ENCODE measurements at places on chromosomes 3 and 15. TPM values are rescaled to one million over a fixed set of nuclear protein-coding genes. Genes with fewer than 3 reads are reported as not detected.
A peak's percentile ranks its signal among the peaks of the same experiment; 100 is the strongest.

DNA sequence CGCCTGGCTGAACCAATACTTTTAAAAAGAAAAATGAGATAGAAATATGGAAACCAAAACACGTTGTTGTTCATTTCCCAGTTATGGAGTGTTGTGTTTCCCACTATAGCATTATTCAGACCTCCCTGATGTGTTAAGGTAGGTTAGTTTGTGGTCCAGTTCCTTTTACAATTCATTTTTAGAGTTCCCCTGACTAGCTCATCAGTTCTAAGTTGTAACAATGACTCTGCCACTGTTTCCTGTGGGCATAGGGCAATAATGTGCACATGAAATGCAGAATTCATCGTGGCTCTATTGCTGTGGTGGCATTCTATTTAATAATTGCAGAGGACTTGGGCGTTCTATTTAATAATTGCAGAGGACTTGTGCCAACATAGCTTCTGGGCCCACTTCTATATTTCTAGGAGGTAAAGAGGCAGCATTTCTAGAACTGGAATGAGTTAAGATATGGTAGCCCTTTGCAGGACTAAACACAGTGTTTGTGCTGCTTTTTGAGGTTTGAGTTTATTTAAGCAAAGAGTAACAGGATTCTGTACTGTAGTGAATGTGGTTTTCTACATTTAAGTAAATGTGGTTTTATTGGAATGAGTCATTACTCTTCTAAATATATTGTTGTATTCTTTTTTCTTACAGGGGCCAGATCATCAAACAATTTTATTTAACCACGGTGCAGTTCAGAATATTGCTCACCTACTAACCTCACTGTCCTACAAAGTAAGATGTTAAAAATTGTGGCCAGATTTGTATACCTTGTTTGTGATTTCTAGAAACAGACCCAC is 47.5 kb downstream of the ARMC8 start:
- peak; percentile 28 for DNase-seq

GRCh38 chr3:133941415-133941821 is 45.7 kb upstream of the RAB6B start:
- DNase-seq = no peak

DNA sequence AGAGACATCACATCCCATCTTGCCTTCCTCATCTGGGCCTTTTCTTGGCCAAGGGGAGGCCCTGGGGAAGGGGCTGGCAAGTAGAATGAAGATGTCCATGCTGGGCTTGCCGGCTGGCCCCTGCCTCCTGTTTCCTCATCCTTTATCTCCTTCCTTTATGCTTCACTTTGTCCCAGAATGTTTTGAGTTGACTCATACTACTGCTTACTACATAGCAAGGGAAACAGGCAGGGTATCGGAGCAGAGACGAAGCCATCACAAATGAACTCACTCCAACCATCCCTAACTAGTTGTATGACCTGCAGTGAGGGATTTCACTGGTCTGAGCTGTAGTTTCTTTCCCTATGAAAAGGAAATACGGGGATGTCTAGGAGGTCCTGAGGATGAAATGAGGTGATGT is 66.0 kb downstream of the CHDH start:
- no peak for DNase-seq

- no peak for DNase-seq
Measured at GRCh38 chr3:12963231-12963896, 109.9 kb downstream of the IQSEC1 start.

DNA sequence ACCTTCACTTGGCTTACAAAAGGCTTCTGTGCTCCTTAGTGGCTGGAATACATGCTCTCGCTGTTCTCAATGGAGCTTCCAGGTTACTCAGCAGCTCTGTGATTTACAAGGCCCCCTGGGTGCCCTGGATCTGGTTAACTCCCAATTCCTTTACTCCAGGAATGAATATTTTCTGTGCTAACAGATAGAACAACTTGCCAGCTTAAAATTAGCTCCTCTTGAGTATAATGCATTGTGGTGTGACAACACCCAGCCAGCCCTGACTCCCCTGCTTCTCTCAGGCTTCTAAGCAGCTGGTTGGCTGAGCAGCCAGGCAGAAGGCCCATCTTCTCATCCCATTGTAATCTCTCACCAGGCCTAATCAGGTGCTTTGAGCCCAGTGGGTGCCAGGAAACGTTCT is 246.4 kb downstream of the ALCAM start:
- DNase-seq = no peak

DNA sequence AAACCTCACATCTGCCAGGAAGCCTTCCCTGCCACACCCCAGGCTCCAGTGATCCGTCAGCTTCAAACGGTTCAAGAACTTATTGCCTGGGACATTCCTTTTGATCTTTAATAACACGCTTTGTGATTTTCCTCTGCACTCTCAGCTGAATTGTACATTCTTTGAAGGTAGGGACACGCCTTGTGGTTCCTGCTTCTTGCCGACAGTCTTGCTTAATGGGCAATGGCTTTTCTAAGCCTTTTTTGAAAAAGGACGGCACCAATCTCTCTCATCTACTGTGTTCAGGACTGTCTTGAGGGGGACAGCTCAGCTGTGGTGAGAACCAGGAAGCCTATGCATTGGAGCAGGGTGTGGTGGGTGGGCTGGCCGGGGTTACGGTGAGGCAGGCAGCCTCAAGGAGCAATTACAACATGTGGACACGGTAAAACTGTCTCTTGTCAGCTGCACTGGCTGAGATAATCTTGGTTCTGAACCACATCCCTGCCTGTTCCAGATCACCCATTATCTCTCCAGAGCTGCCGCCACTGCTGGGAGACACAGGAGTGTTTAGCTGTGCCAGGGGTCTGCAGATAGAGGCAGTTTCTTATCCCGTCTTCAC is 46.0 kb upstream of the GLCE start:
- no peak for DNase-seq

DNA sequence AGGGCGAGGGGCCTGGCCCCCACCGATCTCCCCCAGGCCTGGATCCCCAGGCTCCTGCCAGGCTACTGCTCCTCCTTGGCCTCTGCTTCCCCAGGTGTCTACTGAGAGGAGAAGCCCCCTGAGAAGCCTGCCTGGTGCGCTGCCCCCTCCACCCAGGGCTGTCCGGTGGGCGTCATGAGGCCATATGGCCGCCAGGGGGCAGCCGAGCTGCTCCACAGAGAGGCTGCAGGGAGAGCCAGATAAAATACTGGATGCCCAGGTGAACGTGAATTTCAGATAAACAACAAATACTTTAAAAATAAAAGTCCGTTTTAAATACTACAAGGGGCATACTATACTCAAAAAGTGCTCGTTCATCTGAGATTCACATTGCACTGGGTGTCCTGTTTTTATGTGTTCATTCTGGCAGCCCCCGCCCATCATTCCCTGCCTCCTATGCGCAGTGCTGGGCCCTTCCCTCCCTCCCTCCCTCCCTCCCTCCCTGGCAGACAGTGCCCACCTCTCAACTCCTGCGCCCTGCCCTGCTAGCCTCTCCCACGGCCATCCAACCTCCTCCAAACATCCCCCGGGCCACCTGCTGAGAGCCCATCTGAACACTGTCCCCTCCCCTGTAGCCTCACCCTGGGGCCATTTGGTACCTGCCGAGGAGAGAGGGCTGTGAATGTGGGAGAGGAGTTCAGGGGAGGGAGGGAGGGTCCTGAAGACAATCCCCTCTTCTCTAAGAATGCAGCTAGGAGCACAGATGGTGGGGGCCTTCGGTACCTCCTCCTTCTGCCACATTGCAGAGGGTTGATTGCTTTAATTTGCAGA is 29.6 kb downstream of the PSTPIP1 start:
- peak; percentile 21 for DNase-seq

DNA sequence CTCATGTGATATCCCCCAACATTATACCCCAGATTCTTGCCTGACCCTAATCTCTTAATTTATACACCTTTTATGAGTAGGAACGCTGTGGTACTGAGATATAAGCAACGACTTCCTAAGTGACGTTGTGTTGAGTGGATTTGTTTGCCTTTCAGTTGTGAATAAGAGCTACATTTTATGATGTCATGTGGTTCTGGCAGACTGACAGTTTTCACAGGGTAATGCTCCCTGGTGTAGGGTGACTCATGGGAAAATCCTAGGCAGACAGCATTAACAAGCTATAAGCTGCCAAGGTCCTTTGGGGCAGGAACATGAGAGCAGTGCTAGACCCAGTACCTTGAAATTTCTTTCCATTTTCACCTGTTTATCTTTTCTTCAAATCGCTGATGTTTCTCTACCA is 11.2 kb downstream of the C3orf52 start:
- peak; percentile 99 for DNase-seq

VGLL3 gene
- total RNA-seq = 159 TPM

TGM5 gene
- total RNA-seq = not detected

CX3CR1 gene
- total RNA-seq = not detected
